ENCODE measurements at places on chromosomes 3 and 15. TPM values are rescaled to one million over a fixed set of nuclear protein-coding genes. Genes with fewer than 3 reads are reported as not detected.
A peak's percentile ranks its signal among the peaks of the same experiment; 100 is the strongest.

RPL29 gene
- 2,530 TPM for total RNA-seq

SLC9C1 gene
- 0.15 TPM for total RNA-seq

ACY1 gene
- total RNA-seq: 46.4 TPM

P2RY14 gene
- total RNA-seq: 3.3 TPM

RLBP1 gene
- not detected for total RNA-seq

OXTR gene
- total RNA-seq: 0.32 TPM

DUOX1 gene
- 0.80 TPM for total RNA-seq

SEMA6D gene
- total RNA-seq: 22.8 TPM

DNA sequence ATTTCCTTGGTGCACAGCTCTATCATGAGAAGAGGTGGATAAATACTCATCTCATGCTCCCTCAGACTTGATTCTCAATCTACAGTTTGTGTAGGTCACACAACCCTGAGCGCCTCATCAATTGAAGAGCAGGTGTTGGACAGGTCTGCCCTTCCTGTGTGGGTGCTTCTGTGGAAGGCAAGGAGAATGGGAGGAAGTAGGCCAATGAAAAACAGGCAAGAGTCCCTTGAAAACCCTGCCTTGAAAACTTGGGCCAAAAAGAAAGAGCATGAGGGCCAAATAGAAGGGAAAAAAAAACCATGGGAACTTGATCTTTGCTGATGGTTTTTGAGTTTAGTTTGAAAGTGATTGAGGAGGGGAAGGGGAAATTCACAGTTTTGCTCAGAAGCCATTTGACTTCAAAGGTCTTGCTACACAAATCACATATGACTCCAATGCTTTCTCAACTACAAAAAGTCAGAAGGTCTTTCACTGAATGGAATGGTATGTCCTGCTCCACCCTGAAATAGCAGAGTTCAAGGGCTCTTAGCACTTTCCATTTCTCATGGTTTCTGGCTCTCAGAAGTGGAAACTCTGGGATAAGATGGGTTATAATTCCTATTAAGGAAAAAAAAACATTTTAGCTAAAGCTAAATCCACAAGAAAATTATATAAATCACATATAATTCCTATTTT lies 37.2 kb upstream of the TM4SF1 start:
- no peak for DNase-seq

- no peak for DNase-seq
Measured at GRCh38 chr15:57640930-57641682, 49.4 kb downstream of the MYZAP start.

DNA sequence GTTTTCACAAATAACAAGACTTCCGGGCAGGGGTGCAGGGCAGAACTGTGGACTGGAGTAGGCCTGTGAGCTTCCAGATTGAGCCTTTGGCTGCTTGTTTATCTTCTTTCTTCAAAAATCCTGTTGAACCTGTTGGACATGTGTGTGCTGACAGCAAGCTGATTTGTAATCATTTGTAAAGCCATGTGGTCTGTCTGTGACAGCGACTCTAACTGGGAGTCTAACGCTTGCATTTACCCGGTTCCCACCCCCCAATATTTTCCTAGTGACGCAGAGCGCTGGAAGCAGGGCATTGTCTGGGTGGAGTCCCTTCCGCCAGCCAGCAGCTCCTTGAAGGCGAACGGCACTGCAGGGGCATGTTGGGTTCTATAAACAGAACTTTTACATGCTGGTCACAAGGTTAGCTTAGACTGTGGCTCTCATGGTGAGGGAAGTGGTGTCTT lies 85.7 kb upstream of the MYZAP start:
- DNase-seq: peak; percentile 72

GRCh38 chr3:71955240-71956068 lies 170.5 kb upstream of the PROK2 start:
- peak; percentile 62 for DNase-seq

DNA sequence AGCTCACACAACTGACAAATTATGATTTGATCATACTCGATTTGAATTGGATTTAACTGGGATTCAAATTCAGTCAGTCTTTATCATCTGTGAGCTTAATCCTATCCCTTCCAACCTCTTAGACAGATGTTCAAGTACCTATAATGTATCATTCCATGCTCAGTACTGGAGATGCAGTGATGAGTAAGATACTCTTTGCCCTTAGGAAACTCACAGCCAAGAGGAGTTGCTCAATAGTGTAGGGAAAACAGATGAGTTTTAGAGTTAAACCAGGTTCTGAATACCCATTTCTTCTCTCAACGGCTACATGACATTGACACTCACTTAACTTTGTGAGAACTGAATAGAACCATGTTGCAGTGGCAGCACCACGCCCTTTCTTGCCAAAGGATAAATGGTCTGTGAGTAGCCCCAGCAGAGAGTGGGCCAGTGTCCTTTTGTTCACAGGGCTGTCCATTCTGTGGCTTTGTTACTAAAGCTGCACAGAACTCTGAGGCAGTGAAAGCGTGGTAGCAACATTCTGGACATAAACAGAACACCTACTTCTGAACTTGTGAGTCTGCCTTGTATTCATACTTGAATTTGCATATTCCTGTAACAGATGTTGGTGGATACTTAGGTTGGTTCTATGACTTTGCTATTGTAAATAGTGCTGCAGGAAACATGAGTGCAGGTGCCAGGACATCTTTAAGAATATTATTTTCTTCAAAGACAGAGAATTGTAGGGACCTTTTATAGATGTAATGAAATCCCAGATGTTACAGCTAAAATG lies 91.6 kb downstream of the RASA2 start:
- DNase-seq: no peak

DNA sequence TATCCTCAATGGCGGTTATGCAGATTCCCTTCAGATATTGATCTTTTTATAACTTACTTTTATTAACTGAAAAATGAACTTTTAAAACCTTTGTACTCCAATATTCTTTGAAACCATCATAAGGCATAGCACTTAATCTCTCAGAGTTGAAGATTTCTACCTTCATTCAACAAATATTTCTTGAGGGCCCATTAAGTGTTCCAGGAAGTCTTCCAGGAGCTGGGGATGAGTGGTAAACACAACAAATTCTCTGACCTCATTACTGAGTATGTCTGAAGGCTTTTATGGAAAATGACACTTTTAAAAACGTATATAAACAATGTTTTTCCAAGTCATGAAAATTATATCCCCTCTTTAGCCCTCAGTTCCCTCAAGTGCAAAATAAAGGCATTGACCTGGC lies 575.3 kb upstream of the IL12A start:
- DNase-seq: no peak

DNA sequence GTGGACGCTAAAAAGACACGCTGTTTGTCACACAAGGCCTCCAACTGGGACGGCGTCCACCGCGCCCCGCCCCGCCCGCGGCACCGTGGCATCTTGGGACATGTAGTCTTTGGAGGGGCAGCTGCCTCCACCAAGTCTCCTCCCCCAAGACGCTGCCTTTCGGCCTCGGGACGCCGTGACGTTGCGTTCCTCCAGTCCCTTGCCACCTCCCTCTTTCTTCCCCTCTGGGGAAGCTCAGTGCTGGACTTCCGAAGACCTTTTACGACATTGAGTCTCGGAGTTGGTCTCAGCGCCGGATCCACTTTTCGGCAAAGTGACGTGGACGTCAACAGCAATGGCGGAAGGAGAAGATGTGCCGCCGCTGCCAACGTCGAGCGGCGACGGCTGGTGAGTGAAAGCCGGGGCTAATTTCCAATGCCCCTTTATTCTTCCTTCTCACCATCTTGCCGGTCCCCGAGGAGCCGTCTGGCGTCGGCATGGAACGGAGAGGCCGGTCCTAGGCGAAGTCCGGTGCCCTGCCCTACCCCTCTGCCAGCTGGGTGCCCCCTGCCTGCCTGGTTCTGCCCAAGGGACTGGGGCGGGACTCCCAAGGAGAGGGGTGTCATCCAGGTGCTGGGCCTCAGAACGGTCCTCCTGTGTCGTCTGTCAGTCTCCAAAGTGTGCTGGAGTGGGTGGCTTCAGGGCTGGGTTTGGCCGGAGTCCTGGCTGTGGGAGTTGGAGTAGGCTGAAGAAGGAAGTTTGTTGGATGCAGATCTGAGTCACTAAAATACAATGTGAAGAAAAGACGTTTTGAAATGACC lies at the start of gene TBC1D23:
Gene TBC1D23 (plus strand): TSS at position 308 of the 800 bp plus-strand sequence. CDS start 27 bp downstream, at position 335.
- peak; percentile 99 for DNase-seq

DNA sequence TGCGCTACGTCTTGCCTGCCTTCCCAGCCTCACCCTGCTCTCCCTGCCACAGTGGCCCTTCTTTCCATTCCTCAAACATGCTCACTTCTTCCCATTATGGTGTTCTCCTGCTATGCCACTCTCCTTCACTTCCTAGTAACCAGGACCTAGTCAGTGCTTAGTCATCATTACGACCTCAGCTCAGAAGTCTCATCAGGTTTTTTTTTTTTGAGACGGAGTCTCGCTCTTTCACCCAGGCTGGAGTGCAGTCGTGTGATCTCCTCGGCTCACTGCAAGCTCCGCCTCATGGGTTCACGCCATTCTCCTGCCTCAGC lies 149.5 kb downstream of the GREM1 start:
- no peak for DNase-seq

DNA sequence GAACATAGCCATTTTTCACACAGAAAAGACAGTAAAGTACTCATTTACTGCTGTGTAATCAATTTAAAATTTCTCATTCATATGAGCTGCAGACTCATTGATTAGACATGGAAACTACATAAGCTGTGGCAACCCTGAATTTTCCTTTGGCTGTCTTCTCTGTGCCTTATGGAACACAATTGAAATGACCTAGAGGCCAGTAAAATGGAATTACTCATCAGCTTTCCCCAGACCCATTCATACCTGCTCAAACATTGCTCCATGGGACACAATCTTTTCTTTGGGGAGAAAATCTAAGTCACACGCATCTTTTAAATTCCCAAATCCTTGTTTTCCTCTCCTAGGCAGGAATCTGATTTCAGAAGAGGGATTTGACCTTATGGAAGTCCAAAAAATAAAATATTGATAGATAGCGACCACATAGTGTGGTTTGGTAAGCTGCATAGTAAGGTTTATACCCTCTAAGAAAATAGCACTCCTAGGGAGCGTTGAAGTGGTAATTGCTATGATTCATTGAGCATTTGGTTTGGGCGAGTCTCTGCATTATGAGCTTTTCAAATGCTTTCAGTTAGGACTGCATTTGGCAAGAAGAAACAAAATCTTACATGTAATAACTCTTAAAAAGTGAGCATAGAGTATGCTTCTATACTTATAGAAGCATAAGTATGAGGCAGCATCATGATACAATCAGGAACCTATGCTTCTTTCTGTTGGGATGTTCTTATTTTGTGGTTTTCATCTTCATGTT lies 243.4 kb upstream of the GADL1 start:
- DNase-seq: no peak

DNA sequence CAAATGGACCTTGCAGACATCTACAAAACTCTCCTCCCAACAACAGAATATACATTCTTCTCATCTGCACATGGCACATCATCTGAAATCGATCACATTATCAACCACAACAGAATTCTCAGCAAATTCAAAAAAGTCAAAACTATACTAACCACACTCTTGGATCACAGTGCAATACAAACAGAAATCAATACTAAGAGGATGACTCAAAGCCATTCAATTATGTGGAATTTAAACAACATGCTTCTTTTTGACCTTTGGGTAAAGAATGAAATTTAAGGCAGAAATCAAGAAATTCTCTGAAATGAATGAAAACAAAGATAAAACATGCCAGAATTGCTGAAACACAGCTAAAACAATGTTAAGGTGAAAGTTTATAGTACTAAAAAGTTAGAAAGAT lies 358.1 kb downstream of the NSUN3 start:
- no peak for DNase-seq

- DNase-seq: no peak
Measured at GRCh38 chr3:31895471-31895870, 85.6 kb downstream of the OSBPL10 start.

- DNase-seq: peak; percentile 90
Measured at GRCh38 chr3:197394464-197395321, 96.3 kb upstream of the DLG1 start.

DNA sequence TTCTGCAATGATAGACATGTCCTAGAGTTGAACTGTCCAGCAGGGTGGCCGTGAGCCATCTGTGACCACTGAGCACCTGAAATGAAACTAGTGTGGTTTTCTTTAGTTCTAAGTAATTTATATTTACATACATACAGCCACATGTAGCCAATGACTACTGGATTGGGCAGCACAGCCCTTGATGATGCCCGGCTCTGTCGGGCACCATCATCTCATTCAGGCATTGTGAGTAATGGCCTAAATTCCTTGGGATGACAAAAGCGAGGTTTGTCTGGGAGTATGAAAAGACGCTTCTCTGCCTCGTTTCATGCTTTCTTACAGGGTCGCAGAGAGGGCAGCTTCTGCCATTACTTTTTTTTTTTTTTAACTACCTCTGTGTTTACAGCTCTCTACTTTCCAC lies 251.9 kb upstream of the HES1 start:
- DNase-seq: no peak

- no peak for DNase-seq
Measured at GRCh38 chr15:33125894-33126537, 68.5 kb downstream of the FMN1 start.

- DNase-seq: peak; percentile 86
Measured at GRCh38 chr3:183252973-183253527, at the start of gene B3GNT5. B3GNT5 (plus strand) TSS chr3:183253253; CDS start chr3:183269799, 16,546 bp downstream.

DNA sequence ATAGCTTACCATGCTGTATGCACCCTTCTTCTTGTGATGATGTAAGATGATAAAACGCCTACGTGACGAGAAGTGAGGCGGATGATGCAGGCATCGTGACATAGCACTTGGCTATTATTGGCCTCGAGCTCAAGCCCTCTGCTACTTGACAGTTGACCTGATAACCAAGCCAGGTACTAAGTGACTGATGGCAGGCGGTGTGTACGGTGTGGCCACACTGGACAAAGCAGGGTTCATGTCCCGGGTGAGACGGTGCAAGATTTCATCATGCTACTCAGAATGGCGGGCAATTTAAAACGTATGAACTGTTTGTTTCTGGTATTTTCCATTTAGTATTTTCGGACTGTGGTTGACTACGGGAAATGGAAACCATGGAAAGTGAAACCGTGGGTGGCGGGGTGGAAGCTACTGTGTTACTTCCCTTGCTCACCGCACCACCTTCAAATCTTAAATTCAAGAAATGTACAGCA lies 57.7 kb downstream of the SLC12A8 start:
- DNase-seq: no peak

DNA sequence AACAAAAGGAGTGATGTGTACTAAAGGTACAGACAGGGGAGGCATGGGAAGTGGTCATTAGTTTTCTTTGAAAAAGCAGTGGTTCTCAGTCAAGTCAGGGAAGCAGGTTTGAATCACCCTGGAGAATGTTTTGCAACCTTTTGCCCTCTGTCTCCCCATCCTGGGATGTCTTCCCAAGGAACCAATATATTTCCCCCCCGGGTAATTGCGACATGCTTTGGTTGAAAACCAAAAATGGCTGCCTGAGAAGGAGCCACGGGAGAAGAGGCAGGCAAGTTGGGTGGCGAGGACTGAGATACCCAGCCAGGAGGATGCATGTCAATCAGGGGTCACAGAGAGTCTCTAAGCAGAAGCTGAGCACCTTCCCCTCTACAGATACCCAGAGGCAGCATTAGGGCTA lies 20.2 kb upstream of the PPP1R2 start:
- no peak for DNase-seq

DNA sequence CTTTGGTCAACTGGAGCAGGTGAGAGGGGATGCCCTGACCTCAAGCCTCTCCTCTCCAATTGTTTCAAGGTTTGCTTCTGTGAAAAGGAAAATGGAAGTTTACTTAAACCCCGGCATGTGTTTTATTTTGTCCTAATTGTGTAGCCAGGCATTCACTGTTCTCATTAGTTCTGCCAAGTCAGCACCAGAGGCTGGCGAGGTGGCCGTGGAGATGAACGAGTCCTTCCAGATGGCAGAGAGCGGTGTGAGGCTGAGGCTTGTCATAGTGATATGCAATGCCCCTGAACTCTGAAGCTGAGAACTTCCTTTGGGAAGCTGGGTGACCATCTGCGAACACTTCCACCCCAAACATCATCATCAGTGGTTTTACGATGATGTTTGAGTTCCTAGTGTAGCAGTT lies 199.6 kb downstream of the TJP1 start:
- no peak for DNase-seq

- no peak for DNase-seq
Measured at GRCh38 chr15:62779036-62779770, 263.3 kb upstream of the TPM1 start.
